ENCODE measurements at places on chromosomes 3 and 15.

GRCh38 chr3:78725703-78726246 is 1042.0 kb downstream of the ROBO1 start:
- no peak for DNase-seq

DNA sequence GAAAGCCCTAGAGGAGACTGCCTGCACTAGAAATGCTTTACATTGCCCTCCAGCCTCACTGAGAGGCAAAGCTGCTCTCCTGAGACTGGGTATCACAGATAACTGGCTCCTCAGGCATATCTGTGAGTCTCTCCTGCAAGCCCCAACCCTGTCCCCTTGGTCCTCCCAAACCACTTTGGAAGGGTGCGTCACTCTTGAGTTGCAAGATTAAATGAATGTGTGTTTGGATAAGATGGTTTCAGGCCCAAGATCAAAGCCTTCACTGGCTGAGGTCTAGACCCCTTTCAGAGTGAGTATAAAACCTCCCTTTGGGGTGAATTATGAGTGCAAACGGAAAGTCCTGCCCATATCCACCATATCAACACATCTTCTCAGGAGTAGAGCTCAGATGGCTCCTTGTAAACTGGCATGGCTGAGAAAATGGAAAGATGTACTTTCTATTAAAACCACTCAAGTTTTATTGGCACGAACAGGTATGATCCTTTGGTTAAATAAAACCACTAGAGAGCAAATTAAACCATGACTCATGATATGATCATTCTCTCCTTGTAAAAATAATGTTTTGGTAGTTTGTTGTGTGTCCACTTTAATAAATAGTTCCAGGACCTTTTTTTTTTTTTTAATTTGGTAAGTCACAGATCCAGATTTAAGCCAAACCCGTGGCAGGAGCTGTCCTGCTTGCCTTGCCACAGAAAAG is 164.0 kb downstream of the CHST2 start:
- DNase-seq, result peak; percentile 24

DNA sequence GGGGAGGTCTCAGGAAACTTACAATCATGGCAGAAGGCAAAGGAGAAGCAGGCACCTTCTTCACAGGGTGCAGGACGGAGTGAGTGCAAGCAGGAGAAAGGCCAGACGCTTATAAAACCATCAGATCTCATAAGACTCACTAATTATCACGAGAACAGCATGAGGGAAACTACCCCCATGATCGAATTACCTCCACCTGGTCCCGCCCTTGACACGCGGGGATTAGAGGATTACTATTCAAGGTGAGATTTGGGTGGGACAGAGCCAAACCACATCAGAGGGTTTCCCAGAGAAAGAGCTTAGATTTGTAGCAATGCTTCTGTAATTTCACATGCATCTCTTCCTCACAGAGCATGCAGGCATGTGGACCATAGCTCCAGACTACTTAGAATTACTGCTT is 615.7 kb upstream of the UBE2E2 start:
- DNase-seq, result no peak

DNA sequence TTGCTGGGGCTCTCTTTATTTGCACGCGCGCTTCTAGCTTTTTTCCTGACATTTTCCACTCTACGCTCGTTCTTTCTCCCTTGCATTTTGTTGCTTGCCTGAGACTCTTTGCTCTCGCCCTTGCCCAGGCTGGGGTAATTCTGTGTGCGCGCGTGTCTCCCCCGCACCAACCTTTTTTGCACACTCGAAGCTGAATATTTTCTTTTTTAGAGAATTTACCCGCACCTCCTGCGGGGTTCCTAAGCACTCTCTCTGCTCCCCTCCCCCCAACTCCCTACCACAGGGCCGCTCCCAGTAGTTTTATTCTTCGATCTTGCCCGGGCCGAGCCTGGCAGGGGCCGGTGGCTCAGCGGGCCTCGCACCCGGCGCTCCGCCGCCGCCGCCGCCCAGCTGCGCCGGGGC is 732 bp downstream of the FAM43A start:
- DNase-seq, result no peak

GRCh38 chr3:156216852-156217251 is 96.5 kb downstream of the KCNAB1 start:
- DNase-seq, result no peak

DNA sequence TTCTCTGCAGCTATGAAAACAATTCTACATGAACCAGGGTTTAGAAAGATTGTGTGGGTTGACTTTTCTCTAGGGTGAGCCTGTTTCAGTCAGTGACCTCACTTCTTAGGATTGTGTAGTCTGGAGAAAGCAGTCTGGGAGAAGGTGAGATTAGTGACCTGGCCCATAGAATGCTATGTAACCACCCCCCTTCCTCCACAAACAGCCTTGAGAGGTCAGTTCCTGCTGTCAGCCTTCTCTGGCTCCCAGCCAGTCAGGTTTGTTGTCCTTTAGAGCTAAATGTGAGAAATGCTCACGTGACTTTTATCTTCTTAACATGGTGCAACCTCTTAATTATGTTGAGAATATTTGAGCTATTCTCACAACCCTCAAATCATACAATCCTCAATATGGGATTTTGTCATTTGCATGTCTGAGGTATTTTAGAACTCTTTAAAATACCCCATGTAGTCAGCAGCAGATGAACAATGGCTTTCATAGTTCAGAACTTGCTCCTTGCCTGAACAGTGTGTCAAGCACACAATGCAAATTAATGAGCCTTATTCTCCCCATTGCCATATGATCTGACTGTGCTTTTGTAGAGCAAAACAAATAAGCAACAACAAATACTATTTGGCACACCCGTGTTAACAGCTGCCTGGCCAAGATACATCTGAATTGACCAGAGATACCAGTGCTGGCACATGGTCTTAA is 311.6 kb downstream of the CNTN6 start:
- no peak for DNase-seq

- no peak for DNase-seq
These were observed 145.8 kb upstream of the THRB start for GRCh38 chr3:24640330-24640877.

DNA sequence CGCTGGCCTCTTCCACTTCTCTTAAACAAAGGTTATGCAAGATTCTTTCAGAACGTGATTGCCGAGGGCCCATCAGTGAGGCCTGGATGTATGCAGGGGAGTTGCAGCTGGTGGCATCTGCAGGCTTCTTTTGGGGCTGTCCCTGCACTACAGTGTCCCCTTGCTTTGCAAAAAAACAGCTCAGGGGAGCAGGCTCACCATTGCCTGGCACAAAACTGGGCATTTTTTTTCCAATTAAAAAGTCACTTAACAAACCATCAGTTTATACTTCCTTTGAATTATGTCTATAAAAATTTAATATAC is 148.6 kb downstream of the ATP10A start:
- no peak for DNase-seq

GRCh38 chr3:142977399-142977728 is 13.9 kb upstream of the PAQR9 start:
- DNase-seq, result no peak

DNA sequence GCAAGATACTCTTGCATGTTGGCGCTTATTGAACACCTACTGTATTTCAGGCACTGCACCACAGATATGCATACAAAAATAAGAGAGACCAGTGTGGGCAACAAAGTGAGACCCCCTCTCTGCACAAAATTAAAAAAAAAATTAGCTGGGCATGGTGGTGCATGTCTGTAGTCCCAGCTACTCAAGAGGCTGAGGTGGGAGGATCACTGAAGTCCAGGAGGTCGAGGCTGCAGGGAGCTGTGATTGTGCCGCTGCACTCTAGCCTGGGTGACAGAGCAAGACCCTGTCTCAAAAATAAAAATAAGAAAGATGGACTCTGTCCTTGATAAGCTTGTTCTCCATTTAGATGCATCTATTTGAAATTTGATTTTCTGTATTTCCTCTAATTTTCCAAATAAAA is 20.8 kb downstream of the FEM1B start:
- no peak for DNase-seq

DNA sequence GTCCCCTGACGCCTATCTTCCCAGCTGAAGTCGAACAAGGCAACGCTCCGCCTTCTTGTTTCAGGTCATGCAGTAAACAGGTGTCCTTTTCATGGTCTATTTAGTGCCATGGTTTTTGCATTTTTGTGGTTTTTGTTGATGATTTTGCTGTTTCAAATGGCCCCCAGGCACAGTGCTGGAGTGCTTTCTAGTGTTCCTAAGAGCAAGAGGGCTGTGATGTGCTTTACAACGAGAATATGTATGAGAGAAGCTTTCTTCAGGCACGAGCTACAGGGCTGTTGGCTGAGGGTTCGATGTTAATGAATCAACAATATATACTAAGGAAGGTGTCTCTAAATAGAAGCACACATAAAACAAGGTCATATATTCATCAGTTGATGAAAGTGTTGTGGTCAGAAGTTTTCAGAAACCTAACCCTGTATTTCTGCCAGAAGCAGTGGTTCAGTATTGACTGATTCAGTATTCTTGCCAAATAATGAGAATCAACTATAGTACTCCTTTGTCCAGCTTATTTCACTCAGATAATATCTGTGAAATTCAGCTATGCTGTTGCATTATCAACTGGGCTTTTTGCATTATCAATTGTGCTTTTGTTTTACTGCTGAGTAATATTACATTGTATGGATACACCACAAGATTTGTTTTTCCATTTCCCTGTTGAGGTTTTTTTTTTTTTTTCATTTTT is 18.5 kb downstream of the LIMD1 start:
- DNase-seq, result no peak

DNA sequence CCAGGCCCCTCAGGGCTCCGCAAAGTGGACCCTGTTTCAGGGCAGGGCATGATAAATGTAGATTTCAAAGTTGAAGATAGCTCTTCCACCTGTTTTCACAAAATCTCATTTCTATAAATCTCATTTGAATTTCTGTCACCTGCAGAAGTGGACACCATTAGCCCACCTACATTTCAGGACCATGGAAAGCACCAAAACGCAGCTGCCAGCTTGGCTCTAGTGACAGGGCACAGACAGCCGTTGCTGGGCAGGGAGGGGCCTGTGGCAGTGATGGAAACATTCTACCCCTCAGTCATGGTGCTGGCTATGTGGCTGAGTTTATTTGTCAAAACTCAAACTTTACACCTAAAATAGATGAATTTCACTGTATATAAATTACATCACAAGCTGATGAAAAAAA is 40.4 kb downstream of the PRR23E start:
- no peak for DNase-seq

DNA sequence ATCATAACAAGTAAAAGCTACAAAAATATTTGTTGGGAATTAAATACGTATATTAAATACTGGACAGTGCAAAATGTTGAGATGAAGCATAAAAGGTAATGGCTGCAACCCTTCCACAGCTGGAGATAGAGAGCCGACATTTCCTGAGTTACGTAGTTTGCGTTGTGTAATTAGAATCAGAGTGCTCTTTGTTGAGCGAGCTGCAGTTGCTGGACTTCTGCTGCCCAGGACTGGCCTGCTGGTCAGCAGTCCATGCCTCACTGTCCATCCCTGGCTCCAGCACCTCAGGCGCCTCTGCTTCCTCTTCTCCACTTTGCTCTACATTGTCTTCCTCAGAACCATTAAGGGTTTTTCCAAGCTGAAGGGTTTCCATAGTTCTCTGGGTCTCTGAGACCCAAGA is 28.4 kb upstream of the SHC4 start:
- DNase-seq, result no peak

GRCh38 chr3:181383760-181384159 is 328.0 kb upstream of the SOX2 start:
- DNase-seq, result no peak

DNA sequence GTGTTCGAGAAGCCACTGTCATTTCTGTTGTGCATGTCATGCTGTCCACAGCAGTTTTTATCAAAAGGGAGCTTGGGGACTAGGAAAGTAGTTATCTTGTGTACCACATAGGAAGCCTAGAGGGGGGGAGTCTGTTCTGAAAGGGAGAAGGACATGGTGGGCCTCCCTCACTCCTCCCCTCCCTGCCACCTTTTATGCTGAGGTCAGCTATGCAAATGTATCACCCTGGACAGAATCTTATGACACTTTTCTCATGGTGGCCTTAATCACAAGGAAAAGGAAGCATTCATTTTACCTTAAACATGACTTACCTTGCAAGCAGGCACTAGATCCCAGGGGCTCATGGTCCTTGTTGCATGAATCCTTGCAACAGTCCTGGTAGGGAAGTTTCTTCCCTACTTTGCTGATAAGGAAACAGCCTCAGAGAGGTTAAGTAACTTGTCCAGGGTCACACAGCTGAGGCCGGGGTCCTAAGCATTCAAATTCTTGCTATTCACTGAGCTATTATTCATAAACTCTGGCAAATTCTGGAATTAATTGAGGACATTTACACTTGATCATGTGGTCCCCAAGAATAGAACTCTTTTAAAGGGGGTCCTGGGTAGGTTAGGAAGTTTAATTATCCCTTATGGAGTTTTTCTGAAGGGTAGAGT is 81.1 kb upstream of the SLC6A1 start:
- DNase-seq, result no peak

- no peak for DNase-seq
These were observed 105.4 kb upstream of the TNIK start for GRCh38 chr3:171565481-171566058.

DNA sequence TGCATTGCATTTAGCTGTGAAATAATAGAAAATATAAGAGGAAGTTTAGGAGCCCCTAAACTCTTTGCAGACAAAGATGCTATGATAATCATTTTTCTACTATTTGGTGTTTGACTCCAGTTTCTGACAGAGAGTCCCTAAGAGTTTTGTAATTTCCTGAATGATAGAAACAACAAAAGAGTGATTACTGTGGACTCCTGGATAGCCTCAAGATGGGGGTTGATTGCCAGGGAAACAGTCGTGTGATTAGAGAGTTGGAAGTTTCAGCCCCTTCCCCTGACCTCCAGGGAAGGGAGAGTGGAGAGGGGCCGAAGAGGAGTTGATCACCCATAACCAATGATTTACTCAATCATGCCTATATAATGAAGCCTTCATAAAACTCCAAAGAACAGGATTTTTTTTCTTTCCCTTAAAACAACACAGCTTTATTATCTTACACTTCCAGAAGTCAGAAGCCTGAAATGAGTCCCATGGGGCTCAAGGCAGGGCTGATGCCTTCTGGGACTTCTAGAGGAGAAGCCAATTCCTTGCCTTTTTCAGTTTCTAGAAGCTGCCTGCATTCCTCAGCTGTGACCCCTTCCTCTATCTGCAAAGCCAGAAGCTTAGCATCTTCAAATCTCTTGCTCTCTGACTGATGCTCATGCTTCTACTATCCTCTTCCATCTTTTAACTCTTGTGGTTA is 292.3 kb upstream of the ZPLD1 start:
- DNase-seq, result no peak

Measured in activated CD4-positive, alpha-beta T cell treated with anti-CD3 and anti-CD28 coated beads, Interleukin-10, Interleukin-2, amounts not matched to agents 100 ng/mL and 50 ng/mL, durations not matched to agents 16 hours and 8 hours (primary cell).